Cerebellar nuclear complex (tissue), 1 donor: ENCODE measurements at places on chromosomes 1 and 21.

DNA sequence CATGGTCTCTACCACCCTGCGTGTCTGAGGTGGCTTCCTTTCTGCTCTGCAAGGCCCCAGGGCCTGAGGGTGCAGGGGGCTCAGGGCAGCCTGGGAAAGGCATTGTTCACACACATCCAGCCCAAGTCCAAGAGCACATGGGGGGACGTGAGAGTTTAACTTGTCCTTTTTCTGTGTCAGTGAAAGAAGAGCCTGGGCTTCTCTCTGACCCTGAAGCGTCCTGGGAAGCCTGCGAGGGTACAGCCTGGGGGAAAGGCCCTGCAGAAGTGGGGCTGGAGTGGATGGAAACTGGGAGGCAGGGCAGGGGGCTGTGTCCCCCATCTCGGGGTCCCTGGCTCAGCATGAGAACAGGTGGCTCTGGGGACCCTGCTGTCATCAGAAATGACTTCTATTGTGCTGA lies 181.6 kb downstream of the PRDM16 start:
- no peak for DNase-seq

GRCh38 chr1:29758781-29759499 lies 522.6 kb downstream of the PTPRU start:
- no peak for DNase-seq

- no peak for DNase-seq
These were observed 540 bp upstream of the C1orf198 start for GRCh38 chr1:230868736-230869385.

- no peak for DNase-seq
These were observed 385.1 kb downstream of the LMX1A start for GRCh38 chr1:164971391-164971790.

DNA sequence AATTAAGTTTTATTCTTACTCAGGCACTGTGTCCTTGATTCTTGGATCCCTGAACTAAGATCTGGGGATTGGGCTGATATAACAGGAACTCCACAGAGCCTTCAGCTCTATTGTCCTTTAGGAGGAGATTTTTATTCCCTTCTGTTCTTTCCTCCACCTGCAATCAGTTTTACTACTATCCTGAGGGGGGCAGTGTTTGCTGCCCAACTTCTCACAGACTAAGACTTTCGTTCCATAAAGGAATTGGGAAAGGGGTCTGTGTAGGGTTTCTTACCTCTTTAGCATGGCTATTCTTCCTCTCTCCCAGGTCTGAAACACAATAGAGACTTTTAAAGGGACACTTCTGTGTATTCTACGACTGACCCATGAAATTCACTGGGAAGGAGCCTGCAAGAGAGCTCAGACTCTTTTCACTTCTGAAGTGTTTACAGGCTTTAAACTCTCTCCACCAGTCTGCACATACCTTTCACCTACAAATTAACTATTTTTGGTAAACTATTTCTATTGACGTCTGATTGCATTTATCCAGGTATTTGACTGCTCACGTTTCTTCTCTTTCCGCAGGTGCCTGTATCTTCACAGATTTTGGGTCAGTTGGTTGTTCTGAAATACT lies 103.3 kb upstream of the DEPDC1 start:
- DNase-seq: no peak

DNA sequence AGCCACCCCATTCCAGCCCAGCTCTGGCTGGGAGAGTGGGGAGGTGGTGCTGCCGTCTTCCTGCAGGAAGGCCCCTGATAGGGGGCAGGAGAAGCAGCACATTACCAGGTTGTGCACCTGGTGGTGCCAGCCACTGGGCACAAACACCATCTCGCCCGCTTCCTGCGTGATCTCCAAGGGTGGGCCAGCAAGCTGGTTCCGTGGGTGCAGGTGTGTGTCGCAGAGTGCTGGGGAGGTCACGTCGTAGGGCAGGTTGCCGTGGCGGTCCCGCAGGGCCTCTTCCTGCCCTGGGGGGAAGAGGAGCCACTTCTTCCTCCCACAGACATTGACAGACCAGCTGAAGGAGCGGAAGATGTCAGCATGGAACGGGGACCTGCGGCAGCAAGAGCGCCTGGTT lies 1.8 kb downstream of the JMJD4 start:
- DNase-seq: no peak

DNA sequence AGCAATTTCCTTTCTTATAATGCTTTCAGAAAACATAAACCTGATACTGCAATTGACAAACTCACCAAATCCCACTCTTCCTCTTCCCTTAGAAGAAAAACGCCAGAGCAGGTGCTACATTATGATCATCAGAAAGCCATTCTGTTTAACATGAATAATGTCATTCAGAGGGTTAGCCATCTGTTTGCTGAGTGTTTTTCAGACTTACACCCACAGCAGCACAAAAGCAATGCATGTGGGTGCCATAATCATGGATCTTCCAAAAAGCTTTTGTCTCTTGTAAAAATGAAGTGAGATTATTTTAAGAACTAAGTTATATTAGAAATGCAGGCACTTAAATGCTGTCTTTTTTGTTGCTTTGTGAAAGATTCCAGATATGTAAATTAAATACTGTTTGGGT lies 204.6 kb upstream of the TMPRSS15 start:
- no peak for DNase-seq

DNA sequence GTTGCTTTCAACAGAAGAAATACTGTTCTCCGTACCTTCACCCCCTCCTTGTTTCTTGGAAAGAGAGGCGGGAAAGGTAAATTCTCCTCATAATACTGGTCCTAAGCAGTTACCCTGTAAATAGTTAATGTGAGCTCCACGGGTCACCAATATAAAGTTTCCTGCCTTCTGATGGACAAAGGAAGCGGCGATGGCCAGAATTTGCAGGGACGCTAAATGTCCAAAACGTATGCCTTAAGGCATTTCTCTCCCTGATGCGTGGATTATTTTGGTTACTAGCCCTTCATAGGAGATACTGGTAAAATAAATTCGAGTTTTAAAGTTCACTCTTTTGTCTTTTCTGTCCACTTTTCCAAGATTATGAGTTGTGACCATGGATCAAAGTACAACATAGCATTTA lies 898 bp upstream of the PTGS2 start:
- DNase-seq: no peak

DNA sequence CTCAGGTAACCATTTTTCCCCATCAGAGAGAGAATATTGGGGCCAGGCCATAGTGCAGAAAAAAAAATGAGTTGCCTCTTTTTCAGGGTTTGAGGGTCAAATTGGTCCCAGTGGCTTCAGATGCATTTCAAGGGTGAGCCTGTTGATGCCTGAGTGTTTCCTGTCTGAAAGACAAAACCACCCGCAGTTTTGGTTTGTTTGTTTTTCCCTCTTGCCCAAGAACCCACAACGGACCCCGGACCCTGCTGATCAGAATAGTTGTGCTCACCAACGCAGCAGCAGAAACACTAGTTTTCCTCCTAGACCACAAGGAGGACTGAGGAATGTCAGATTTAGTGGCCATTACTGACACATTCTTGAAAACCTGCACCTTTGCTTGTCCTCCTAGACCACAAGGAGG lies 1433.1 kb downstream of the PLA2G4A start:
- DNase-seq: no peak

DNA sequence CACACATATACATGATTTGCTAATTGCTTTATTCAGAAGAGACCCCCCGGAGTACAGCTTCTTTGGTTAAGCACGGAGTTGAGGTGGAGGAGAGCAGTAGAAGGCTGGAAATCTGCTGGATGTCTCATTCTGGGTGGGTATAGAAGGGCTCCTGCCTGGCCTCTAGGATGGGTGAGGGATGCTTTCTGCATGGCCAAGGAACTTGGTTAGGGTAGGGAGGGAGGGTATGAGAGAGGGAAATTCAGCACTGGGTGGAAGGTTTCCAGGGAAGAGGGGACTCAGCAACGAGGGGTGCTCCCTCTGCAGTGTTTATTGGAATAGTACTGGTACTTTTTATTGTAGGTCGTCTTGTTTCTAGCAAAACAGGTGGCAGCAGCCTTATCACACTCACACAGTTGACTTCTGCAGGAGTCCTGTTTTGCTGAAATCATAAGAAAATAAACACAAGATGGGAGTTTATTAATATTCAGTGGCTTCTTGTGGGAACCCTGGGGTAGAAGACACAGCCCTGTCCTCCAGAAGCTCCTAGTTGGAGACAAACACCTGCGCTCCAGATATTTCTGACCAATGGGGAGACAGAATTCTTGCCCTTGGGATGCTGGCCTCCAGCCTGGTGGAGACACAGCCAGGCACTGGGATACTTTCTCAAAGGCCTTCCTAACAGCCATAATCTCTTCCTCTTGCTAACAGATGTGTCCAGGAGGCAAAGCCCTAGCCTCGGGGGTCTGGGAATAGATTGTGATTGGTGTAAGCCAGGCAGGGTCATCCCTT lies 3.8 kb downstream of the PLA2G2A start:
- DNase-seq: no peak

DNA sequence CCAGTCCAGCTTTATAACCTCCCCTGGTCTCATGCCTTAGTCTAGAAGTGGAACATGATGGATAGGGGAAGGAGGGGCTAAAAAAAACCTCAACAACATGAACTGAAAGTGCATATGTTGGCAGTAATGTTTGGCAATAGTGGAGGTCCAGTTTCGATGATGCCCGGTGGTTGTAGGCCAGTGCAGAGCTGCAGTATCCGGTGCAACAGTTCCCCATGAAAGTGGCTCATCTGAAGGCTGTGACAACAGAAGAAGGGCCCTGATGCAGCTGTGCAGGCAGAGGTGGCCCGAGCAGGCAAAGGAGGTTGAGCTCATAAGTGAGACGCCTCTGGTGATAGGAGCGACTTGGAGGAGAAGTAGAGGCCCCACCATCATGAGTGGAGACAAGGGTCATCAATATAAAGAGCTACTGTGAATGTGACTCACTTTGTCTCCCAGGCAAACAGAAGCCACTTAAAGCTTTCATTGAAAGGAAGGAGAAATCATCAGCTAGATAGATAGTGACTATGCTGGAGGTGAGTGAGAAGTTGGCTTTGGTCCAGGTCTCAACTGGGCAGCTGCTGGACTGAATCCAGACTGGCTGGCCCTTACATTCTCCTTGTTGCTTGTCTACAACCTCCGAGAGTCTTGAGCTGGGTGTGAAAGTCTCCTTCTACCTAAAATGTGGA lies 10.2 kb upstream of the CREG1 start:
- no peak for DNase-seq

DNA sequence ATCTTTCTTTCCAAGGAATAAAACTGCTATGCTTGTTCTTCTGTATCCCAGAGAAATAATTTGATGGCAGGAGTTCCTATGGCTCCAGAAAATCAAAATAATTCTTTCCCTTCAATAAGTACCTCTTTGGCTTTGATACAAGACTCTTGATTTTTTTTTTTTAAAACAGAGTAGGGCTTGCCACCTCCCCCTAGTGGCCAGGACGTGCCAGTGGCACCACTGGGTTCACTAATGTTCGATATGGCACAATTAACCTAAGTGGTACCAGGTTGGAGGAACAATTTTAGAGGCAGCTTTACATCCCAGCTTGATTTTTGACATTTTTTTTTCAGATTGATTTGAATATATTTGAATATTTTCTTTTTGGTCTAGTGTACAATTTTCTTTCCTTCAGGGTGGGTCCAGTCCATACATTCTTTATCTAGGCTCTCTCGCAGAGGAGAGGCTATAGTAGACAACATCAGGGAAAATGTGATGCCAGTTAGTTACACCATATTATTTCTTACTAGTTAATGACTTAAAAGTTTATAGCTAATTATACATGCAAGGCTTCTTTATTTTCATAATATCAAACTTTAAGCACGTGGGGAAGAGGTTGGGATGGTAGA lies 330.9 kb downstream of the S1PR1 start:
- no peak for DNase-seq

DNA sequence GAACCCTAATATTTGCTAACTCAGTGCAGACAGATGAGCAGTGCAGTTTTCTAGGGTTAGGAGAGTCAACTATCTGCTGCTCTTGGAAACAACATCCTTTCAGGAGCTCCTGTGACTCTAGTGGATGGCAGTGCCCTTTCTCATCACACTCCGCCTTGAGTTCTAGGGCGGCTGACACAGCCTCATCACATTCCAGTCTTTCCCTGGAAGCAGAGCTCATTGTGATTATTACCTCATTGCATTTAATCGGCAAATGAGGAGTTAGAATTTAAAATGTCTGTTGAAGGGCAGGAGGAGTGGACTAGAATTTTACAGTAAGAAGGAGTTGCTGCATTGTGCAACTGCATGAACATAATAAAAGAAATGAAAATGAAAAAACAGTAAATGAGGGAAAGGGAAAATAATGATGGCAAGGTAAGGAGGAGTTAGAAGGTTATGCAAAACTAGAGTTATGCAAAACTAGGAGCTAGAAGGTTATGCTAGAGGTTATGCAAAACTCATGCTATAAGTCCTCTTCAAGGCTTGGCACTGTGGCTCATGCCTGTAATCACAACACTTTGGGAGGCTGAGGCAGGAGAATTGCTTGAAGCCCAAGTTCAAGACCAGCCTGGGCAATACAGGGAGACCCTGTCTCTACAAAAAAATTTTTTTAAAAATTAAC lies 6.9 kb upstream of the PTGFRN start:
- DNase-seq: no peak

GRCh38 chr21:43195121-43196021 lies 26.6 kb downstream of the CRYAA start:
- DNase-seq: no peak

DNA sequence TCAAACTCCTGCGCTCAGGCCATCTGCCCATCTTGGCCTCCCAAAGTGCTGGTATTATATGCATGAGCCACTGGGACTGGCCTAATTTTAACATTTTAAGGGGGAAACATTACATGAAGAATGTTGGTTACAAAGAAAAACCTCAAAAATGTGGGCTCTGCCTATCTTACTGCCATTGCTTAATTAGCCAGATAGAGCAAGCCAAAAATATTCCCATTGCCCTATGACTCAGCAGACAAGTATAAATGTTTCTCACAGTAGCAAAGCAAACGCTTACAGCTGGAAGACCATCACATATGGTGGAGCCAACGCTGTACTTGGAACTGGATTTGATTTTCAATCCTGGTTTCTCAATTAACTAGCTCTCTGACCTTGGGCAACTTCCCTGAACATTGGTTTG lies 502.0 kb downstream of the SMYD3 start:
- DNase-seq: no peak

GRCh38 chr21:14985306-14985705 lies 79.5 kb downstream of the NRIP1 start:
- DNase-seq: no peak

DNA sequence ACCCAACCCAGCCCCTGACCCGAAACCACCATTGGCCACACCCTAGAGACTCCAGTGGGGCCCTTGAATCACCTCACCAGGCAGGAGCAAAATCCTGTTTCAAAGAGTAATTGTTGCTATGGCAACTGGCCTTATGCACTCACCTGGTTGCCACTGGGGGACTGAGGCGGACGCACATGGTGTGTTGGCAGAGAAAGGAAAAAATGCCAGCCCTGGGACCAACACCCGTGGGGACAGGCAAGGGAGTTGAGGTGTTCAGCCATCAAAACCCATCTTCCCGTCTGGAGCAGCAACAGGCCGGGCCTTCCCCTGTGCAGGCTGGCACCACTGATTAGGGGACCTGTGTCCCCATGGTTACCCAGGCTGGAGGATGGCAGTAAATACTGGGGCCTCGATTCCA lies 395.8 kb upstream of the VAMP3 start:
- no peak for DNase-seq
